Muscle of back (tissue), 13 donors: ENCODE measurements at places on chromosomes 3 and 15.

DNA sequence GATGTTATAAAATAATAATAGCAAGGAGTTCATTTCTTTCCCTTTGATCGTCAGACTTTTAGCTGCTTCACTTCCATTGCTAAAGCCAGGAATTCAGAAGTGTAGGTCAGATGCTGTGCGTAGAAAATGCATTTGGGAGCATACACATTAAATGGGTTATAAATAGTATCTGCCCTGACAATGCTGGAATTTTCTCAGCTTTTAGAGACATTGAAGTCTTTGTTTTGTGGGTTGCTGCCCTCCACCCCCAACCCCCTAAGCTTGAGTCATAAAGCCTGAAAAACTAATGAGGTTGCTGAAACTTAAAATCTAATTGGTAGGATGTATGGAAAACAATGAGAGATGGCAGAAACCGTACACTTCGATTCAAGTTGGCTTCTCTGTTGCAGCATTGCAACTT is 81.9 kb downstream of the MITF start:
- no peak for DNase-seq

DNA sequence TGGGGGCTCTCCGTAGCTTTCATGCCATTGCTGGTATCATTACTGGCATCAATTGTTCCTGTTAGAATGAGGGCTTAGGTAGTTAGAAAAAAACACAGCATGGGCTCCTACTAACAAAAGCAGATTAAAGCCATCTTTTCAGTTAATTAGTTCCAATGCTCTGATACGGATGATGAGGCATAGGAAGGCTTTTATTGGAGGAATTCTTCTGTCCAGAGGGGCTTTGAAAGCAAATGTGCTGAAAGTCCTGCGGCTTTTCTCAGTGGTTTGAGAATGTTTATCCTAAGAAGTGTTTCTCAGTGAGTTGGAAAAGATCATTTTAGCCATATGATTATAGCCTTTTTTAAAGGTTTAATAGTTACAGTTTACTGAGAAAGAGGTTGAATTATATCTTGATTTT is 198.5 kb downstream of the THSD4 start:
- no peak for DNase-seq

DNA sequence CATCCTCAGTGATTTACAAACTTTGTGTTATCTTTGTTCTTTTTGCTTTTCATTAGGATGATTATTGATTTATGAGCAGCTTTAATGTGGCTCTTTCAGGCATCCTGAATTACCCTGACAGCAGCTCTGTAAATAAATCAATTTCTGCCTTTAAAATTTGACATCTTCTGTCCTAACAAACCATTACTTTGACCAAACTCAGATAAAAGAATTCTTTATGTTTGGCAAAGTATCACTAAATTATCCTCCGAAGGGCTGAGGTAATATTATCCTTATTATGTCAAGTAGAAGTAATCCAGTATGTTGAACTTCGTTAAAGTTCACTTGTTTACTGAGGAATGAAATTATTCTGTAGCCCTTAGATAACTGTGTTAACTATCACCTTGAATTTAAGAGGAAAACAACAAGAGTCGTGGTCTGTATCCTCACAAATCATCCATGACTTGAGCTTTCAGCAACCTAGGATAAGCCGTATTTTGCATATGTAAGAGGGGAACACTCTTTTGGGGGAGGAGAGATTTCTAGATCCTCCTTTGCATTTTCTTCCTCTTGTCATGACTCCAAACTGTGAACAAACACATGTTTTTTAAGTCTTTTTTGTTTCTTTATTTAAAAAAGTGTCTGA is 173.2 kb upstream of the STAC start:
- DNase-seq: no peak

GRCh38 chr3:36546226-36546625 is 165.9 kb downstream of the STAC start:
- DNase-seq: peak; percentile 63

DNA sequence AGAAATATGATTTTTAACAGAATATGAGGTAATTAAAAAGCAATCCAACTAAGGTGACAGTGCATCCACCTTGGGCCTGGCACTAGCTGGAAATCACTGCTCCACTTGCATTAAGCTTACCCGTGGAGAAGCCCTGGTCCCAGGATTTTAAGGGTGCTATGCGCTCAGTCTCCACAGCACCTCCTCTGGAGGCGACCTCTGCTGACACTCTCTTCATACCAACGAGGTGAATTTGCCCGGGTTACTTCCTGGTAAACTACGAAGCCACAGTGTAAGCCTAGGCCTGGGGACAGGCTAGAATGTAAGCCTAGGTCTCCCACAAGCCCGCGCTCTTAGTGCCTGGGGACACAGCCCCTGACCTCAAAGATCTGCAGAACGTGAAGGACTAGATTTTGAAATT is 793 bp downstream of the APOD start:
- no peak for DNase-seq

DNA sequence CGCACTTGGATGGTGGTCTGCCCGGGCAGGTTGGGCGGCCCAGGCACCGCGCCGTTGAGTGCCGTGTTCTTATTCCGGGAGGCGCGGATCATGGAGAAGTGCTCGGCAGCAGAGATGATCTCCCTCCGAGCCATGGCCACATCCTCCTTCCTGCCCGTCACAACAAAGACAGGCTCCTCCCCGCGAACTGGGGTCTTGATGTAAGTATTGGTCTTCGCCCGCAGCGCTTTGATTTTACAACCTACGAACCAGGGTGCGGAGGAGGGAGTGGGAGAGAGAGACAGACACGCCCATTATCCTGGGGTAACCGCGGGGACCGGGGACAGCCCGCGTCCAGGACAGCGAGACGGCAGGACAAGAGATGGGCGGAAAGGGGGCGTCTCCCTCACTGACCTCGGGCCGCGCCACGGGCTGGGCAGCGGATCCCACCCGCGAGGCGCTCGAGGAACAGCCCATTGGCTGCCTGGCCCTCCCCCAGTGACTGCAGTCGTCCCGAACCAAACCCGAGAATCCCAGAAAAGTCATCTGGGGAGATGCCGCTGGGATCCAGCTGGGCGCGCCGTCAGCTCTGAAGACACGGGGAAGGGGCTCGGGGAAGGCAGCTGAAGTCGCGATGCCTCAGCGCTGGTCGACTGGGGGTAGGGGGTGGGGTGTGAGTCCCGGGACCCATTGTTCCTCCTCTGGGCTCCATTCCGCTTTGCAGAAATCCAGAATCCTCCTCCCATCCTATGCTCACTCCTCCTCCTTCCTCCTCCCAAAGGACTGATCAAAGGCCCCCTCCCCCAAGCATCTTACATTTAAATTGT is 1.2 kb downstream of the MEX3B start:
- DNase-seq: peak; percentile 95

GRCh38 chr15:98548139-98548971 is 100.0 kb upstream of the IGF1R start:
- peak; percentile 79 for DNase-seq

DNA sequence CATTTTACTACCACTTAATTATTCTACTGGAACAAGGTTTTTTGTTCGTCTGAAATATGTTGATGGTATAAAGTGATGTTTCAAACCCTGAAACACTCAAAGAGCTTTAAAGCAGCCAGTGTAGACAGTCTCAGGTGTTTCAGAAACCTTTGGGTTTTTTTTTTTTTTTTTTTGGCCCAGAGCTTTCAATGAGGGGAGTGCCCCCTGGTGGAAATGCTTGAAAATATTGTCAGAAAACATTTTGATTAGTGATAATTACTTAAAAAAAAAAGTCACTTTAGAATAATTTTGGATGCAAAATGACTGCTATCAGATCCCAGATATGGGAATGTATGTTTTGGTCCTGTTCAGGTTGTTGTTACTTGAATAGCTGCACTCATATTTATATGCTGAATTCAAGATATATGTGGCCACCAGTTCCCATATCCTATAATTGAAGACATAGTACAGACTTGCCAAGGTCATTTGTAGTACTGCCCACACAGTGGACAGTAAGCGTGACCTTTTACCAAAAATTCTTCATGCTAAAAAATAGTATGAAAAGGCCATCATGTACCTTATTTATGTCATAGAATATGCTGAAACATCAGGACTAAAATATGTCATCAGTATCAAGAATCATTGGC is 35.9 kb downstream of the SATB1 start:
- peak; percentile 25 for DNase-seq

GRCh38 chr3:135038186-135038585 is 243.1 kb downstream of the EPHB1 start:
- no peak for DNase-seq

DNA sequence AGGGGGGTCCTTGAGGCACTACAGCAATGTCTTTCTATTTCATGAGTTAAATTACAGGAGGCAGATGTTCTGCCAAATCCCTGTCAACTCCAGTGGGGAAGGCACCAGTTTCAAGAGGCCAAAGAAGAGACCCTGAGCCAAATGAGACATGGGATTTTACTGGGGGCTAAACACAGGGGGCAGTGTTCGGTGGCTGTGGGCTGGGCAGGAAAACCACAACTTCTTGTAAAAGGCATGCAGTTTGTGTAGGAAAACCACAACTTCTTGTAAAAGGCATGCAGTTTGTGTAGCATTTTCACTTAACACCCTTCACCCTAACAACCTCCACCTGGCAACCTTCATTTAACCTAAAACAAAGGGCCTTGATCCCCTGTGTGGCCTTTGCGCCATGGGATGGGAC is 61.0 kb downstream of the POLR2M start:
- DNase-seq: no peak

DNA sequence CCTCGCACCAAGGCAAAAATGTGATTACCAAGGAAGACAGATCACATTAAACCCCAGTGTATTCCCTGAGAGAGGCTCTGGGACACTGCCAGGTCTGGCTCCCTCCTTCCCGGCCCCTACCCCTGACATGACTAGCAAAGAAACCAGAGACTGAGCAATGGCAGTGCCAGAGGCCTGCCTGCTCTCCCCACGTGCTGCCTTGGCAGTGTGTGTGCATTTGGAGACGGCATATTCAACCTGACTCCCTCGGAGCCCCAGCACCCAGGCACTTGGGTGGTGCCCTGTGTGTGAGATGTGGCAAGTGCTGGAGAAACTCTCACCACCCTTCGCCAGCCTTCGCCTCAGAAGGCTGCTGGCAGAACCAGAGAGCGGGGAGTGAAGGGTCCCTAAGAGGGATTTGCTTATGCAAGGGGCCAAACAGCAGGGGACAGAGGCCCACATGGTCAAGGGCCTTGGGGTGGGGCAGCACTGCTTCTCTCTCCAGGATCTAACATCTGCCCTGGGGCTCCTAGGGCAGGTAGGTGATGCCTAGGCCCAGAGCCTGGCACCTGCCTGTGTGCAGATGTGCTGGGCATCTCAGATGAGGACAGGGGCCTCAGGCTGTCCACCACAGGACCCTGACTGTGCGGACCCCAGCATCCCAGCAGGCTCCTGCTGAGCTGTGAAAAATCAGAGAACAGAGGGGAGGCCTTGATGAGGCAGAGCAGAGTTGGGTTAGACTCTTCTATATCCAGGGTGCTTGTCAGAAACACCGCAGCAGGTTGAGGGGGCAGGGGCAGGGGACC is 23.6 kb upstream of the PLXNA1 start:
- DNase-seq: no peak

DNA sequence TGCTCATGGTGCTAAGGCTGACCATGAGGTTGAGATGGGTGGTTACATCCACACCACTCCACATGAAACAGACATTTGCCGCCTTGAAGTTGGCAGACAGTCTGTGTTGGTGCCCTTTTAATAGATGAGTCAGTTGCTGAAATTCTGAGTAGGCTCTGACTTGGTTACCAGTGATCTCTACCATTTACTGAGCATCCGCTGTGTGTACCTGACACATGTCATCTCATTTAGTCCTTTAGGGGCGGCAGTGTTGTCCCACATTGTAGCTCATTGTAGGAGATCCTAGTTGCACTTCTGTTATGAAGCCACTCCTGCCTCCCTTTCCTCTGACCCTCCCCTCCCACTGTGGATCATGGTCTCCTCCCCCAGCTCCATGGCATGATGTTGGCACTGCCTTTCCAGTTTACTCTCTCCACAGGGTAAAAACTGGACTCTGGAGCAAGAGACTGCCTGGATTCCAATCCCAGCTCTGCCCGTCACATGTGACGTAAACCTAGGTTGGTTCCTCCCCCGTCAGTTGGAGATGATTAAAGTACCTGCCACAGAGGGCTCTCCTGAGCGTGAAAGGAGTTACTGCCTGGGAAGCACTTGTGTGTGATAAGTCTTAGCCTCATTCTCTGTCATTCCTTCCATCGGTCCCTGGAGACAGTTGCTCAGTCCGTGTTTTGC is 21.6 kb downstream of the SLCO3A1 start:
- no peak for DNase-seq

DNA sequence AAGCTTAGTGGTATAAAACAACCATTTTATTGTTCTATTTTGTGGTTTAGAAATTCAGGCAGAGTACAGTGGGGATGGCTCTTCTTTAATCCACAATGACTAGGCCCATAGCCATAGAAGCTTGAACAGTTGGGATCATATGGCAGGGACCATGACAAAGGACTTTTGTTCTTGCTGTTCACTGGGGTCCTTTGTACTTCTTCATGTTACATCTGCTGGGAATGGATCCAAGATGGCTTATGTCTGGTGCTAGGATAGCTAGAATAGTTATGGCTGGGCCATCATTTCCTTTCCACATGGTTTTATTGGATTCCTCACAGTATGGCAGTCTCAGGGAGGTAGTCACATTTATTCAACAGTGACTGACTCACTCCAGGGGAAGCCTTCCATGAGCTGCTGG is 427.9 kb upstream of the AGTR1 start:
- peak; percentile 6 for DNase-seq

GRCh38 chr3:133386876-133387275 is 13.0 kb upstream of the BFSP2 start:
- no peak for DNase-seq

GRCh38 chr15:27725731-27726130 is 373.4 kb downstream of the OCA2 start:
- peak; percentile 32 for DNase-seq

DNA sequence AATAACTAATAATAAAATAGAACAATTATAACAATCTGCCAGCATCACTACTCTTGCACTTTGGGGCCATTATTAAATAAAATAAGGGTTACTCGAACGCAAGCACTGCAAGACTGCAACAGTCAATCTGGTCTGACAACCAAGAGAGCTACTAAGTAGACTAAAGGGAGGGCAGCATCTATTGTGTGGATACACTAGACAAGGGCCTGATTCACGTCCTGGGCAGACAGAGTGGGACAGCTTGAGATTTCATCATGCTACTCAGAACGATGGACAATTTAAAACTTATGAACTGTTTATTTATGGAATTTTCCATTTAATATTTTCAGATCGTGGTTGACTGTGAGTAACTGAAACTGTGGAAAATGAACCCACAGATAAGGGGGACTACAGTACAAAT is 39.5 kb downstream of the TNIK start:
- no peak for DNase-seq

- no peak for DNase-seq
These were observed 58.6 kb upstream of the SLC12A8 start for GRCh38 chr3:125271127-125271526.
